Kidney glomerular epithelial cell (primary cell): ENCODE measurements at places on chromosomes 1 and 21.

GRCh38 chr1:207669528-207670009, 24.6 kb downstream of the CR1L start:
- DNase-seq, result no peak

DNA sequence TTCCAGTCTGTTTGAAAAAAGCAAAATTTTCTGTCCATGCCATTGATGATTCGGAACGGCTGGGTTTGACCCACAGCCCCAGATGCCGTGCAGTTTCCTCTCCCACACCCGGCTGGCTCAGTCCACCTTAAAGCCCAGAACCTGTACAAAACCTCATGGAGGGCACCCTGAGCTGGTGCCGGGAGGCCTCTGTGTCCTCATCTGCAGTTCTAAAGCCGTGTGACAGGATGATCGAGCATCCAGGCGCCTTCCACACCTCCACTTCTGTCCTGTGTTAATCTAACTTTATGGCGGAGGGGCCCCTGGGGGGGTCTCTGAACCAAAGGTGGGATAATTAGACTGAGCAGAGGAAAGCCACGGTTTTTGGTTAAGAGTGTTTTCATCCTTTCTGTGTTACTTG, 49.6 kb downstream of the SLC37A1 start:
- no peak for DNase-seq

DNA sequence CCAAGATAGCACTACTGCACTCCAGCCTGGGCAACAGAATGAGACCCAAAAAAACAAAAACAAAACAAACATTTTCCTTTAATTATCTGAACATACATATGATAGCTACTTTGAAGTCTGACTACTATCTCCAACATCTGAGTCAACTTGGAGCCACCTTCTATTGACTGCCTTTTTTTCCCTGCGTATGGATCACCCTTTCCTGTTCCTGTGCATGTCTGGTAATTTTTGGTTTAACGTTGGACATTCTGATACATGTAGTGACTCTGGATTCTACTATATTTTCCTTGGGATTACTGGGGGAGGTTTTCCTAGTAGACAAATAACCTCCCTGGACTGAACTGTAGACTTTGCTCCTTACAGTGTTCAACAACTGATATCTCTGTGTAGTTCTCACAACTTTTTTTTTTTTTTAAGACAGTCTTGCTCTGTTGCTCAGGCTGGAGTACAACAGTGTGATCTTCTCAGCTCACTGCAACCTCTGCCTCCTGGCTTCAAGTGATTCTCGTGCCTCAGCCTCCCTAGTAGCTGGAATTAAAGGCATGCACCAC, 70.3 kb downstream of the KIAA0319L start:
- no peak for DNase-seq

DNA sequence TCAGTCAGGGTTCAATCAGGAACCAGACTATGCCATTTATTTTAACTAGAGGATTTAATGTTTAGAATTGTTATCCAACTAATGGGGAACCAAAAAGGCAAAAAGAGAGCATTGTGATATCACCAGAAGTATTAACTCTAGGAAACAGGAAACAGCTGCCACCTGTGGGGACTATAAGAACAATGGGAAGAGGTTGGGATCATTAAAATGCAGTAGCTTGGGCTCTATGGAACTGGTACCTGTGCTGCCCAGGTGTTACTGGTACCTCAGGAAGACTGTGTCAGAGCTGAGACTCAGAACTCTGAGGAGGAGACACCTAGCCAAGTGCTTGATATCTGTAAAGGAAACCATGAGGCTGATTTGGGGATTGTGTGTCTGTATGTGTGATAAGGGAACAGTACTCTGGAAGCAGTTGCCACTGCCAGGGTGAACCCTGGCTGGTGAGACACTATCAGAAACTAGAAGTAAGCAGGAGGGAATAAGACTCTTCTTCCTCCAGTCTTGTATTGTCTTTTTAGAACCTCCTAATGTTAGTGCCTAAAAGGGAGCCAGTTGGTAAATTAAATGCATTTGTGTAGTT, 49.4 kb downstream of the MAN1A2 start:
- DNase-seq, result no peak

DNA sequence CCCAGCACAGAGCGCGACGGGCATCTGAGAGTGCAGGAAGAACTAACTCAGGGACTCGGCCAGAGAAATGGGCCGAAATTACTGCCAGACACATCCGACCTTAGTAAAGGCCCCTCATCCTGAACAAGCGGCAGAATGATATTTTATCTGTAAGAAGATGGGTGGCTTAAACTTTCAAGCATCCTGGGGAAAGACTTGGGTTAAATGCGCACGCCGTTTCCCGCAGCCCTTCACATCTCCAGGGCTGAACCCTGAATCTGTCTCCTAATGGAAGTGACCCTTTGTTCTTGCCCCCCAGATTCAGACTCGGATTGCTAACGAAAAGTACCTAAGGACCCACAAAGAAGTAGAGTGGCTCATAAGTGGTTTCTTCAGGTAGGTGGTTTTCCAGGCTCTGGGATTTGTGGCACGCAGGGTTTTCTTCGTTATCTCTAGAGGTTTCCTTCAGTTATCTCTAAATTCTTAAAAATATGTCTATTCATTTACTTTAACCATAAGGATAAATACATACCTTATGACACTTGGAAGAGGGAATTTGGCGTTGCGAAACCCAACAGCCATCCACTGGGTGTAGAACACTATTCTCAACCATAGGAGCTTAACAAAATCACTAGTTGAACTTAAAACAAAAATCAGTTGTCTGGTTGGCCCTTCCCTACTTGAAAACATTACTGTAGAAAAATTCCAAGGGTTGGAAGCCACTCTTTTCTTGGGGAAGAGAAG, 627 bp downstream of the RIIAD1 start:
- no peak for DNase-seq

GRCh38 chr1:42674682-42675081, 7.5 kb upstream of the YBX1 start:
- no peak for DNase-seq

DNA sequence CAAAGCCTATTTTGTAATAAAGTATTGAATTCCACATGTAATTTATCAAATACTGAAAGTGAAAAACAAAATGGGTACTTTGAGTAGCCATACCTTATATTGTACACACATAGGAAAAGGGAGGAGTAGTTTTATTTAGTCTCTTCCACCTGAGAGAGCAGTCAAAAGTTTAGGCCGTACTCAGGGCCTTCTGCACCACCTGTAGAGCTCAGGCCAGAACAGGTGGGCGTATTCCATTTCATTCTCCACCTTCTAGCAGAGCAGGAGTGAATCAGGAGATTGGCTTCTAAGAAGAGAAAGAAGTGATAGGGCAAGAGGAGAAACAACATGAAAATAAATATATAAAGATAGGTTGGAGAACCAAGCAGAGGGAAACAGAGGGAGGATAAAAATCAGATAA, 44.0 kb downstream of the TRAF5 start:
- DNase-seq, result no peak

- no peak for DNase-seq
These were observed 393.7 kb upstream of the ST6GALNAC5 start for GRCh38 chr1:76473591-76473990.

- no peak for DNase-seq
These were observed 19.5 kb downstream of the SUSD4 start for GRCh38 chr1:223344491-223344890.

DNA sequence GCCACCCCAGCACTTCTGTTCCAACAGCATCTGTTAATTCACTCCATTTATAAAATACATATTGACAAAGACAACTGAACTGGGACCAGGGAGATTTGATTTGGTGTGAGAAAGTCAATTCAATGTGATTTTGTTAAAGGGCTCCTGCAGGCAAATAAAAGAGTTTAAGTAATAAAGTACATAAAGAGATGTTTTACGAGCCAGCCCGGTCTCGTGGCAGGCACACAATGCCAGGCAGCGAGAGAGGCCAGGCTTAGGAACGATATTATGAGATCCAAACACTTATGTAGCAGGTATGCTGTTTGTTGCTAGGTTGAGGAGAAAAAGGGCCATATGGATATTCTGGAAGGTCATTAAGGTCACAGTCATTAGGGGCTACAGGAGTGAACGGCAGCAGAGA, 227.1 kb downstream of the KCTD3 start:
- no peak for DNase-seq

GRCh38 chr1:41366455-41367287, 5.4 kb downstream of the FOXO6 start:
- DNase-seq, result no peak

DNA sequence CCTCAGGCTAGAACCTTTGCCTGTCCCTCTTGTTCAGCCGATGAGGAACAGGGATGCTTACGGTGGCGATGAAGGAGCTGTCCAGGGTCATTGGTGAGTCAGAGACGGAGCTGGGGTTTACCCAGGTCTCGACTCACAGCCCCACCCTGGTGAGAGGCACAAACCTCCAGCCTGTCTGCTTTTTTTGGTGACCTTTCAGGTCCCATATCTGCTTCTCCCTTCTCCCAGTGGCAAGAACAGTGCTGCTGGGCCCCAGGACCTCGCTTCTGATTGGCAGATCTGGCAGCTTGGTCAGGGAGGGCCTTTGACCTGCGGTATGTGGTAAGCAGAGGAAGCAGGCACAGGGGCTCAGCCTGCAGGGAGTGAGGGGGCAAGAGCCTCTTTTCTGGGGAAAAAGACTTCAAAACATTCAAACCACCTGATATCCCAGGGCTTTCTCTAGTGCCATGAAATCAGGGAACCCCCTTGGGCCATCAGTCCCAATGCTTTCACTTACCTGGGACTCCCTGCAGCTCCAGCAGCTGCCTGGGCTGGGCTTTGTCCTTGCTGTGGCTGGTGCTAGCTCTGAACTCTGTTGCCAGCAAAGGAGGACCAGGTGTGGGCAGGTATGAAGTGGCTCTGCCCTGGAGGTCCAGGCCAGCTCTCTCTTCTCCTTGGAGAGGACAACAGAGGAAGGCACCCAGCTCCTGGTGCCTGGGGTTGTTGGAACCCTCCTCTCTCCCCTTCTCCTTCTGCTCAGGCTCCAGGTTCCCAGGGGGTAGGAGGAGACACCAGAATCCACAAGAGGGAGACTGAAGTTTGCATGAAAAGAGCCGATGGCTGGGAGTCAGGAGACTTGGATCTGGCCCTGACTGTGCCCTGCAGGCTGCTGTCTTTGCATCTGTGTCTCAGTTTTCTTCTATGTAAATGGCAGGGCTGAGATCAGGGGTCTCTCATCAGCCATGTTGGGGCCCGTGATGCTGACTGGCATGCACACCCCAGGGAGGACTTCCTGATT, 41.4 kb downstream of the TRIM62 start:
- DNase-seq, result no peak

DNA sequence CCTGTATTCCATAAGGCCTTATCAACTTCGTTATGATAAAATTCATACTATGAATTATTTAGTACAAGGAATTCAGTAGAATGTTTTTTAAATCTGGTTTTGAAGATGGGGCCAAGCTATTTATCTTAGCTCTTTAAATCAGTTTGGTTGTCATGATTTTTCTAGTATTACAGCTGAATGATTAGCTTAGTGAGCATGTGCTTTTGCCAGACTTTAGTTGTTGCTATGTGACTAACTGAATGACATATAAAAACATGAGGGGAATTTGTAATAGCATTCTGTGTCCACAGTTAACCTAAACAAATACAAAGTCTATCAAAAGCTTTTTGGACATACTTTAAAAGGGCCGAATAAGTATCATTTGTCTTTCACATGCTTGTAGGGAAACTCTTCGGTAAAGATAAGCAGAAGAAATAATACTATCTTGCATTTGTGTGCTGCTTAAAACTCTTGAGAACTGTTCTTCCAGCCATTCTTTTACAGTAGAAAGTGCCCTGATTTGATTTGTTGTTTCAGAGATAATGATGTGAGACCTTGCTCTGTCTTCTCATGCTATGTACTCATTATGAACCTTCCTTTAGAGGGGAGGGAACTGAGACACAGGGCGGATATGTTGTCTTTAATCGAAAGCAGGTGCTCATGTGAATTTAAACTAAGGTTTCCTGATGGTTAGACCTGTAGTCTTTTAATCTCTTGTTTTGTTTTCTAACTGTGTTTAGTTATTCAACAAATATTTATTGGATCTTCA, 18.8 kb downstream of the NEK7 start:
- DNase-seq, result peak; percentile 81

DNA sequence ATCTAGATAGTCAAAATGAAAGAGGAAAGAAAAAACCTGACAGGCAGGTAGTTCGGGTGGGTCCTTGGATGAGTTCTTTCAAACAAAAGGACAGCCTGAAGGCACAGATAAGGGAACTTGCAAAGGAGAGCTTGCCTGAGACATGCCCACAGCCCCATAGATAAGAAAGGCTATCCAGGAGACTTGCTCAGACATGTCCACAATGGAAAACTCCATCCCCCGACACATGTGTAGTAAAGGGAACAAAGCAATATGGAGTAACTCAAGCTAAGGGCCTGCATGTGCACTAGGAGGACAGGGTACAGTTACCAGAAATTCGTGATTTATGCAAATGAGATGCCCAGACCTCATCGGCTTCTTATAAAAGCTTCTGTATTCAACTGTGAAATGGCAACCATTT, 281.5 kb downstream of the NEGR1 start:
- no peak for DNase-seq

DNA sequence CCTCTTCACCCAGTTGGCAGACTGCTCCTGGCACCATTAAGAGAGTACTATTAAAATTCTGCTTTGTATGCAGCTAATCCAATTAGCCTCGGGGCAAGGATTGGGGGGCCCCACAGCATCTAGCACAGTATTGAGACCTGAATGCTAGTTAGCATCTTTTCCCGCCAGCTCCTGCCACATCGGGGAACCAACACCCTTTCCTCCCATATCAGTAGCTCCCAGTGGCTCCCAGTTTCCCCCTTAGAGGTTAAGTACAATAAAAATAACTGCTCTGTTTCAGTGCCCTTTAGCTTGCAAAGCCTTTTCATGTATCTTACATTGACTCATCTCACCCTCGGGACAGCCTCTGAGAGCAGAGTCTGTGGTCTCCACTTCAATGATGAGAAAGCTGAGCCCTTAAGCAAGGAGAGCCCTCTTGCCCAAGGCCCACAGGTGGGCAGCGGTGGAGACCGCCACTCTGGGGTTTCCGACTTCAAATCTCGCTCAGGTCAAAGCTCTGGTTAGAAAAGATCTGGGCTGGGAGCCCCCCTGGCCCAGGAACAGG, 4.2 kb upstream of the PMVK start:
- DNase-seq, result no peak

- no peak for DNase-seq
These were observed 118.7 kb upstream of the F3 start for GRCh38 chr1:94660258-94660657.

GRCh38 chr1:198054510-198054909, 102.3 kb upstream of the NEK7 start:
- DNase-seq, result no peak
